LHCN-M2 (cell line): ENCODE measurements at places on chromosomes 2 and 18. TPM values are rescaled to one million over a fixed set of nuclear protein-coding genes. Genes with fewer than 3 reads are reported as not detected.

Gene CD226
- total RNA-seq = 0.38 and 0.69 TPM in 2 replicates

Gene GIGYF2
- total RNA-seq = 52.5 and 54.8 TPM in 2 replicates

Gene CYBRD1
- total RNA-seq = 102 and 120 TPM in 2 replicates

Gene ZBTB14
- 11.7 and 12.2 TPM in 2 replicates for total RNA-seq

DNA sequence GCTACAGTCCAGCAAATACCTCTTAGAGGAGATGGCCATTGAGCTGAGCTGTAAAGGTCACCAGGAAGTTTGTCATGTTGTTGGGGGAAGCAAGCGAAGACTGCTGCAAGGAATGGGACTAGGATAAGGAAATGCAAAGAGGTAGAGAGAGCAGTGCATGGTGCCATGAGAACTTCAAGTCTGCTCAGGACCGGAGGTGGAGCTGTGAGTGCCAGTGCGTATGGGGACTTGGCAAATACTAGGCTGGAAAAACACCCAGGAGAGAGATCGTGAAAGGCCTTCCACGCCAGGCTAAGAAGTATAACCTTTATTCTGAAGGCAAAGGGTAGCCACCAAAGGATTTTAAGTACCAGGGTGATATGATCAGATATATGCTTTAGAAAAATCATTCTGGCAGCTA, 71.3 kb downstream of the MEIS1 start:
- no peak for DNase-seq

DNA sequence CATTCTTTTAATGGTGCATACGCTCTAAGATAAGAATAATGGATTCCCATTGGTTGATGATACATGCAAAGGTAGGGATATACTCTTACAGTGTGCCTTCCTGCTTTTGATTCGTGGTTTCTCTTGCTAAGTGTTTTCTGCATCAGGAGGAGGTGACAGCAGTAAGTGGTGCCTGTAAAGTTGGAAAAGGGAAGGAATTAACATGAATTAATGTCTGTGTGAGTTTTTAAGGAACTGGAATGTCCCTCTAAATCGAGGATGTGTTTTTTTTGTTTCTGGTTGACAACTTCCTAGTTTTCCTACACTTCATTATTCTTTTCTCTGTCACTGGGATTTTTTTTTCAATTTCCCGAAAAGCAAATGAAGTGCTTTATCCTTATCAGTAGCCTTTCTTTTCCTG, 54.4 kb downstream of the CRIM1 start:
- DNase-seq = no peak

DNA sequence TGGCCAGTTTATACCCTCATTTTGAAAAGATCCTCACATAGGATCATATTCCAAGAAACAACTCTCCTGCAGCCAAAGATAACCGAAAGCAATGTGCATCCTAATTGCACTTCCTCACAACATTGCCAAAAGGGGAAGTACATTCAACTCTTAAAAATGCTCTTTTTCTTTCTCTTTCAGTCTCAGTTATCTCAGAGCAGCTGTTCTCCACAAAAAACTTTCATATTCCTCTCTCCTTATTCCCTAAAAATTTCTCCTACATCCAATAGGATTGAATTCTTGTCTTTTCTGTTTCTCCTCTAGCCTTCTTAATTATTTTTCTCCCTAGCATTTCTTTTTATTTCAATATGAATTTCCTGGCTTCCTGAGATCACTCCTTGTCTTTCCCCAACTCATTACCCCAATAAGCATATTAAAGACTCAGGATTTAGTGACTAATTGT, 7.4 kb upstream of the VRK2 start:
- peak; percentile 68 for DNase-seq

- DNase-seq = no peak
These were observed 40.1 kb upstream of the PTH2R start for GRCh38 chr2:208366215-208367127.

GRCh38 chr2:220374282-220374681, 746.9 kb downstream of the SLC4A3 start:
- DNase-seq = no peak

- DNase-seq = peak; percentile 77
These were observed 140.0 kb downstream of the MEIS1 start for GRCh38 chr2:66574701-66575624.

- DNase-seq = no peak
These were observed 25.4 kb downstream of the VPS54 start for GRCh38 chr2:63993871-63994270.

- no peak for DNase-seq
These were observed 16.0 kb upstream of the RGPD4 start for GRCh38 chr2:107810734-107811133.

- no peak for DNase-seq
These were observed 226.1 kb downstream of the LRRTM1 start for GRCh38 chr2:80078290-80079036.
